ENCODE measurements at places on chromosomes 16 and 17.
A peak's percentile ranks its signal among the peaks of the same experiment; 100 is the strongest.

DNA sequence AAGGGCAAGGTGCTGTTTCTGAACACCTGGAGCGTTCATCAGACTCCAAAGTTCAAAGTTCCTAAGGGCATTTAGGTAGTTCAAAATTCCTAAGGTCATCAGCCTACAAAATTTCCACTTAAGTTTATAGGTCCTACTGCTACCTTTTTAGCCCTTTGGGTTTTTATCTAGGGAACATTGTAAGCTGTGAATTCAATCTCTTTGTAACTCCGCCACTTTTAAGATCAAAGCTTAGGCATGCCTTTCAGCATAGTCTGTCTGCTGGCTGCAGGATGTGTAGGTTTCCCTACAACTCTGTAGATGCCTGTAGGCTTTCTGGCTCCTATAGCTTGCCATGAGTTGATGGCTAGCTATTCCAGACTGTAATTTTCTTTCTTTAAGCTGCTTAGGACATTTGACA, 291.6 kb downstream of the MAP2K6 start:
- no peak for DNase-seq

- no peak for DNase-seq
Measured at GRCh38 chr16:90020260-90020837, 1.1 kb upstream of the DBNDD1 start.

GRCh38 chr16:22664132-22664531, 149.8 kb upstream of the HS3ST2 start:
- DNase-seq = no peak

DNA sequence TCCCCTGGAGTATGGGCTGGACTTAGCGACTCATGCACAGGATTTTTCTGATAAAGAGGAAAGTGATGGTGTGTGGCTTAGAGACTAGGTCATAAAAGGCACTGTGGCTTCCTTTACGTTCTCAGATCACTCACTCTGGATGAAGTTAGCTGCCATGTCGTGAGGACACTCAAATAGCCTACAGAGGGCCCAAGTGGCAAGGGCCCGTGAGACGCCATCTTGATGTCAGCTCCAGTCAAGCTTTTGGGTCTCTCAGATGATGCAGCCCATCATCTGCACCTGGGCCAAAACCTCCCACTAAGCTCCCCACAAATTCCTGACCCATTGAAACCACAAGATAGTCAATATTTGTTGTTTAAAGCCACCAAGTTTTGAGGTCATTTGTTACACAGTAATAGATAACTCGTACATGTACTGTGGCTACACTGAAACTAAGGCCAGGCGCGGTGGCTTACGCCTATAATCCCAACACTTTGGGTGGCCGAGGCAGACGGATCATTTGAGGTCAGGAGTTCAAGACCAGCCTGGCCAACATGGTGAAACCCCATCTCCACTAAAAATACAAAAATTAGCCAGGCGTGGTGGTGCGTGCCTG, 14.7 kb downstream of the ST6GALNAC2 start:
- DNase-seq = no peak

DNA sequence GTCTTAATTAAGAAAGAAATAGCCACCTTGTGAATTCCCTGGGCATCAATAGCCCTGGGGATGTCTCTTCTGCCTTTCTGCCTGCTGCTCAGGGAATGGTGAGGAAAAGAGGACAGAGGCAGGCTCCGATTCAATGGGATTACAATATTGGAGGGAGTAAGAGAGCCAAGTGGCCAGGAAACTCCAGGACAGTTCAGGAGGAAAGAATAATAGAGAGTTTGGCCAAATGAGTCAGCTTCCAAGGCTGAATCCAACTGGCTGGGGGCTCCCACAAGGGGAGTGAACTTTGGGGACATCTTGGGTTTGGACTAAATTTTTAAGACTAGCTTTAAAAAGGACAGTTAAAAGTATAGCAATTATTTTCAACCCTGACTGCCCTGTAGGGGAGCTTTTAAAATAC, 235.8 kb upstream of the ASIC2 start:
- DNase-seq = no peak

DNA sequence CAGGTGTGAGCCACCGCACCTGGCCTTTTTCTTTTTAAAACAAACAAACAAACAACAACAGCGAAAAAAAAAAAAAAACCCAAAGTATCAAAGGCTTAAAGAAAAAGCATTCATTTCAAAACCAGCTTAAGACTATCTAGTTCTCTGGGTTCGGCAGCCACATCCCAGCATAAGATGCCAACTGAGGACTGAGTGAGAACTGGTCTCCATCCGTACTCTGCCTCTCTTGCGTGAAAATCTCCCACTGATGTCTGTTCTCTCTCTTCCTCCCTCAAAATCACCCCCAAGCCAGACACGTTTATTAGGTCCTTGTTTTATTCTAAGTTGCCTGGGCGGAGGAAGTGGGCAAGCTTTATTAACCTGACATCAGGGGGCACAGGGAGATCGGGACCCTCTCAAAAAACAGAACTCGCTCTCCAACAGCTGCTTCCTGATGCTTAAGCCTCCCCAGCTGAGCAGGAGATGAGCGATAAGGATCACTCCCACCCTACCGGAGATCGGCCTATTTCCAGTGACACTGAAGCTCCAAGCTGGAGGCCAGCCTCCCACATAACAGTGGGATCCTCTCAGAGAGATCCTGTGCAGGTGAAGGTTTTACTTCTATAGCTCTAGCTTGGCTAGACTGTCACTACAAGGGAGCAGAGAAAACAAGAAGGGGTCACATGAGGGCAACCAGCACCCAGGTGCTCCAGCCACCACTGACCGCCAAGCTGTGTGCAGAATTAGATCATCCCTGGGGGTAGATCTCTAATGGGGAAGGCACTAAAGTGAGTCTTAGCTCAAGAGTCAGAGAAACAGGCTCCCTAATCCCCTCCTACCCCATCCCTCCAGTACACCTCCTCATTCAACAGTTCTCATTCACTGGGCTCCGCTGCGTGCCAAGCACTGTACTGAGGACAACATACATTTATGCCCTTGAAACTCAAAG, 13.6 kb downstream of the CDC42EP4 start:
- no peak for DNase-seq

DNA sequence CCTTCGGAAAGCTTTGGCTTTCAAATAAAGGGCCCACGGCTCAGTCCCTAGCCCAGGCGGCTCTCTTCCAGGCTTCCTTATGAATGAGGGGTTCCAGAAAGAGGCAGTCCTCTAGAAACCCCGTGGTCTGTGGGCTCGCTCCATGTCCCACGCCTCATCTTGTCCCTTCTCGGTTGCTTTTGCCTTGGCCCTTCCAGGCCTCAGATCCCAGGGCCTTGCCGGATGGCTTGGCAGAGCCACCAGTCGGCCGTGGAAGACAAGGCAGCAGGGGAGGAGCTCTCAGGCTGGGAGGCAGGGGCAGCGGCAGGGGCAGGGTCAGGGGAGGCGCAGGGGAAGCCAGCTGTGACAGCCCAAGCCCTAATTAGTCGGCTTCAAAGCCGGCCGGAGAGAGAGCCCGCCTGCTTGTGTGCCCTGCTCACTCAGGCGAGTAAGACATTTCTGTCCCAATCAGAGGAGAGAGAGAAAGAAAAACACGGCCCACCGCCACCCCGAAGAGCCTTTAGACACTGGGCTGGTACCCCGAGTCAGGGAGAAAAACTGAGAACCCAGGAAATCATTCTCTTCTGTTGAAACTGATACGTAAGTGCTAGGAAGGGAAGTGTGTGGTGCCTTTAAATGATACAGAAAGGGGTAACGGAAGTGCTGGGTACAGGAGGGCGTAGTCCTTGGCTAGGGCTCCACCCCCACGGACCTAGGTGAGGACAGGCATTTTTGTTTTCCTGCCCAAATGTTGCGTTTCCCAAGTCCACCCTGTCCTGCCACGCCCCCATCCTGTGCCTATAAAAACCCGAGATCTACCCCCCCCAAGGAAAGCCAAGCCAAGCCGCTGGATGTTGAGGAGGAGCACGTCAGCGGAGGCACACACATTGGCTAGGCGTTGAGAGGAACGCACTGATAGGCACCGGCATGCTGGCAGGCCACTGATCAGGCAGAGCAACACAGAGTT, 27.8 kb upstream of the MEIOC start:
- peak; percentile 86 for DNase-seq

GRCh38 chr16:543301-544164, 16.0 kb downstream of the CAPN15 start:
- no peak for DNase-seq

GRCh38 chr16:85485379-85485778, 127.7 kb upstream of the GSE1 start:
- DNase-seq = no peak

- DNase-seq = no peak
Measured at GRCh38 chr16:53061256-53061655, 6.5 kb downstream of the CHD9 start.

DNA sequence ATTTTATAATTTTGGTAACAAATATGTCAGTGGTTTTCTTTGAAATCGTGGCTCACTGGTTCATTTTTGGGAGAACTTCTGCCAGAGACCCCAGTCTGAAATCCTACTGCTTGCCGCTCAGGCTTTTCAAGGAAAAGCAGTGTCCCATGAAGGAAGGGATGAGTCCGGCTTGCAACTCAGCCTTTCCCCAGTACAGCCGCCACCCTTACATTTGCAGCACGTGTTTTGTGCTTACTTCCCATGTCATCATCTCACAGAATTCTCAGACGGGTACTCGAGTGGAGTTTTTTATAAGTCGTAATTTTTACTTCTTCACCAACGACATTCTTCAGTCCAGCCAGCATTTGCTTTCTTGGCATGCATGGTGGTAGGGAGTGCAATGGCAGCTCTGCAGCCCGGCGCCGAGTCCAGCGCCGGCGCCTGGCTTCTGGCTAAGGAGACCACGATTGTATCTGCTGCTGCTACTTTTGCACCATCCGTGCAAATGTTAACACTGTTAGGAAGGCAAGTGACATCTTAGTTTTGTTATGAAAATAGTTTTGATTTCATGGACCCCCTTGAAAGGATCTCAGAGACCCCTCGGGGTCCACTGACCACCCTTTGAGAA, 111.0 kb downstream of the AMFR start:
- no peak for DNase-seq

DNA sequence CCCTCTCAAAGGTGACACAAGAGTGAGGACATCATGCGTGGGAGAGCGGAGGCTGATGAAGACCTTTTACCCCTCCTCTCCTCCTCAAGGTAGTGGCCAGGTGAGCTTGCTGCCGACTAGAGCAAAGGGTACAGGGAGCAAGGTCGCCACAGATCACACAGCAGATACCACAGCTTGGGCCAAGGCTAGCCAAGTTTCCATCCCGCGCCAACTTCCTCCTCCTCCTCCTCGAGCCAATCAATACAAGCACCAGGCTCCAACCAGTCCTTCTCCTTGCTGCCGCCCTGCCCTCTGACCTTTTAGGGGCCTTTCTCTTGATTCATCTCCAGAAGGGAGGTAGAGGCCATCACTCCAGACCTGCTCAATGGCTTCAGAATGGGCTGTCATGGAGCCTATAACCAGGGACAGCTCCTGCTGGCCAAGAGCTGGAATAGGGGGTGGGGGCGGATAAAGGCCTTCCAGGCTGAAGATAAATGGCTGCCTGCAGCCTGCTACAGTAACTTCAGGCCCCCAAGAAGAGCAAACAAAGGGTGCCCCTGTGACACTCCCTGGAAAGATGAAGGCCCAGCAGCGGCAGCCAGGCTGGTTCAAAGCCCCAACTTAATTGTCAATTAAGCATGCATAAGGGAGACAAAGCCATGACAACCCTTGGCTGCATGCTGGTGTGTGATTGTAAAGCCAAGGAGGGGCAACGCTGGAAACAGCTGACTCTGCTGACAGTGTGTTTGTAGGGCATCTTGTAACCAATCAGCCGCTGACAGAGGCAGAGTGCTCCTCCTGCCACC, 17.8 kb downstream of the HNF1B start:
- DNase-seq = no peak

- DNase-seq = peak; percentile 41
Measured at GRCh38 chr16:85166281-85166680, 54.0 kb upstream of the CIBAR2 start.

- DNase-seq = no peak
Measured at GRCh38 chr17:48554412-48555257, 9.7 kb upstream of the HOXB2 start.

DNA sequence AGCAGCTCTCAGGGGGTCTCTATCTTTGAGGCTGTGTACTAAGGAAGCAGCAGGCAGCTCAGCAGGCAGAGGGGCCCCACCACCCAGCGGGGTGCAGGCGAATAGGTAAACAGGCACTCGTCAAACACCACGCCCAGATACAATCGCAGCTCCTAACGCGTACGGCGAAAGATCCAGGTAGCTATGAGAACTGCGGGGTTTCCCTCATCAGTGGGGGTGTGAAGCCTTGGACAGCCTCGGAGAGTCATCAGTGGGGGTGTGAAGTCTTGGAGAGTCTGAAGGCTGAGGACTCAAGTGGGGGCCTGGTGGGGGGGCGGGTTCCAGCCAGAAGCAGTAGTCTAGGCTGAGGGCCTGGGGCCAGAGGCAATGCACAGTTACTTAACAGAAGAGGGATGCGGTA, 69.0 kb downstream of the RTN4RL1 start:
- DNase-seq = no peak

DNA sequence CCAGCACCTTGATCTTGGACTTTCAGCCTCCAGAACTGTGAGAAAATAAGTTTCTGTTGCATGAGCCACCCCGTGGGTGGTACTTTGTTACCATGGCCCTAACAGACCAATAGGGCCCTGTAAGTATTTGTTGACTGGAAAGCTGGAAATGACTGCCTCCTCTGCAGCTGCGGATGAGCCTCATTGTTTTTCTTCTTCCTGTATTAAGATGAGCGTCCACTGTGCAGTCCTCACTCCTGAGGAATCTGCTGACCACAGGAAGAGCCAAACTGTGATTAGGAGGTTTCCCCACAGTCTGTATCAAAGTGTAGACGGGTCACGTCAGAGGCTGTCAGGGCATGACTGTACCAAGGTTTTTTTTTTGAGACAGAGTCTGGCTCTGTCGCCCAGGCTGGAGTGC, 12.2 kb upstream of the AKTIP start:
- no peak for DNase-seq

Measured in kidney glomerular epithelial cell (primary cell).